ENCODE measurements at places on chromosomes 7 and 10.

DNA sequence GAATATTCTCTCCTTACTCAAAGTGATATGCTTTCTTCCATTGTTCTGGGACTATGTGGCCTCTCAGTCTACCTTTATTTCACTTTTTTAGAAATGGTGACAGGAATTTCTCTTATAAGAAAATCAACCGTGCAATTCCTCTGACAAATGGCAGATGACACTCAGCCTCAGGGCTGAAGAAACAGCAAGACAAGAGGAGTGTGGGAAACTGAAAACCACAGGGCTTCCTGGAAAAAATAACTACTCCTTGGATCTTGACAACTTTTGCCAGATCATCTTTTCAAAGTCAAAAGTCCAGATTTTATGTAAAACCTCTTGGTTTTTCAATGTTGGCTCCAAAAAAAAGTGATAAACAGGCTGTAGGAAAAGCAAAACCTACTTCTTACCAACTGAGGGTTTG is 121.5 kb downstream of the TYW1B start:
- no peak for DNase-seq

GRCh38 chr10:103710490-103710889 is 144.9 kb downstream of the SH3PXD2A start:
- no peak for DNase-seq

GRCh38 chr7:131008840-131009711 is 275.1 kb upstream of the KLF14 start:
- no peak for DNase-seq

DNA sequence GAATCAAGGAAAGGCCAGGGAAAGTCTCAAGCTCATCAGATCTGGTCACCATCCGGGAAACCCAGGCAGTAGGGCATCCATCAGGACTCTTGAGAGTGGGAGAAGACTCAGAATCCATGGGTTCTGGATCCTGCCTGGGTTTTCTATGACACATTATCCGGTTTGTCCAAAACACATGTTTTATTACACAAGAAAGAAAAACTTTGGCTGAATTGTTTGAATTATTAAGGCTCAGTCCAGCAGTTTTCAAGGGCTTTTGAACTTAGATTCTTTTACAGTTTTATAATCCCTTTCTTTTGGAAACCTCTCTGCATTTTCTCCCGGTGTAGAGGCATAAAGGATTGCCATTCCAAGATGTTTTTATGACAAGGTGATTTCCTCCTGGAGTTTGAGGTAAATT is 528.5 kb upstream of the MGMT start:
- DNase-seq, result no peak

DNA sequence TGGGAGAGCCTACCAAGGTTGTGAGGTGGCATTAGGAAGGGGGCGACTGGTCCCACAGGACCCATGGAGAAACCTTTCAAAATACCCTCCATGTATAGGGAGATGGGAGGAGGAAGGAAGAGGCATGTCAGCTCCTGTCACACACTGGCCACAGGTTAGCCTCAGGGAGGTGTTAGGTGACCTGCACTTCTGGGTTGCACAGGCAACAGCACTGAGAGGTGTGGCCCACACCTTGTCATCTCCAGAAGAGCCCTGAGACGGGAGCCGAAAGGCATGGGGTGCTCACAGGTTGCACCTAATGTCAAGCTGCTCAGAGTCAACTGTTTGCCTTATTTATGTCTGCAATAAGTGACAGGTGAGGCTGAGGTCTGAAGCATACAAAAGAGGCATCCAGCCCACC is 14.6 kb upstream of the USP6NL start:
- no peak for DNase-seq

DNA sequence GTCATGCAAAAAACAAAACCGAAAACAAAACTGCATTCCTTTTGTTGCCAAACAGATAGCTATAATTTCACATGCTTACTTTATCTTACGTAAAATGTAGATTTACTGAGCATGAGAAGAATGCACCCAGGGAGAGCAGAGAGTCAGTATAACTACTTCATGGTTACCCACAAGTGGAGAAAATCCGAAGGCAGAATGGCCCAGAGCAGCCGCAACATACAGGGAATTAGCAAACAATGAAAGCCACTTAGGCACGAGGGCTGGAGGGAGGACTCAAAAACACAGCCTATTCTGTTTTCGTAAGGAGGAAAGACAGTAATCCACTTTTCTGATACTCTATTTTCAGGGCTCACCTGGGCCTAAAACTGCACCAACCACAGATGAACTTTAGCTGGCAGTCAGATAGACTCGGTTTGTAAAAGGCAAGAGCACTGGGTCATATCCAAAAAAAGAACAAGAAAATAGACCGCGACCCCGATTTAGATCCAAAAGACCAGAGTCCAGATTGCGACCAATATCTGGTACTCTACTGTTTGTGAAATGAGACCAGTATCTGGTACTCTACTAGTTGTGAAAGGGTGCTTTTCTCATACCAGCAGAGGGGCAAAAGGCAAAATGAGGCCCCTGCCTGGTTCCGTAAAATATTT is 1.3 kb downstream of the ITPRIP start:
- no peak for DNase-seq

DNA sequence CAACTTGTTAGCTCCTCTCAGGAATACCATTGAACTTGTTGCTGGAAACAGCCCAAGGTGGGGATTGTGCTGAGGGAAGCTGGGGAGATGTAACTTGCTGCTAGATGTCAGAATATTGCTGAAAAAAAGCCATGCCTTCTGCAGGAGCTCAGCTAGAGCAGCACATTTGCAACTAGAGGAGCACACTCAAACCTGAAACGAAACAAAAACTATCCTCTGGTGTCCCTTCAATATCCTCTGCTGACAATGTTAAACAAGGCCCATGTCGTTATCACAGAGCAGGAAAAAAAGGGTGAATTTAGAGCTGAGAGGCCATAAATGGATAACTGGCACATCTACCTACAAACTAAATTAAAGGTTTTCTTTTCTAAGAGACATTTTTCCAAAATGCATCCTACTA is 53.7 kb upstream of the MACC1 start:
- DNase-seq, result no peak

DNA sequence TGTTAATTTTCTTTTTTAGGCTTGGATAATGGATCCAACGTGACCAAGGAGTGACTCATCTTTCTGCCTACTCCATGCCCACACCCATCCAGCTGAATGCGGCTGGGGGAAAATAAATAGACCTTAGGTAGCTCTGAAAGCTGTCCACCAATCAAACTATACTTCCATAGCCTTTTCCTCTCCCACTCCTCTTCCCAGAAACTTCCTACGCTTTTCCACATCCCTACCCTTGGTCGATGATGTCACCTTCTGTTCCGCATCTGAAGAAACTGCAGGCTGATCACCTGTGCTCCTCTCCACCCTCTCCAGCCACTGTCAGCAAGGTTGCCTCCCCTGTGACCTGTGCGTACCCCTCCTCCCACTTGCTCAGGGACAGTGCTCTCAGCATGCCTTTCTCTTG is 359.8 kb upstream of the KLF6 start:
- DNase-seq, result no peak

GRCh38 chr7:87001214-87001613 is 58.2 kb downstream of the ELAPOR2 start:
- DNase-seq, result no peak

Data from HuH-7.5 (cell line).